ENCODE measurements at places on chromosomes 12 and 14.

DNA sequence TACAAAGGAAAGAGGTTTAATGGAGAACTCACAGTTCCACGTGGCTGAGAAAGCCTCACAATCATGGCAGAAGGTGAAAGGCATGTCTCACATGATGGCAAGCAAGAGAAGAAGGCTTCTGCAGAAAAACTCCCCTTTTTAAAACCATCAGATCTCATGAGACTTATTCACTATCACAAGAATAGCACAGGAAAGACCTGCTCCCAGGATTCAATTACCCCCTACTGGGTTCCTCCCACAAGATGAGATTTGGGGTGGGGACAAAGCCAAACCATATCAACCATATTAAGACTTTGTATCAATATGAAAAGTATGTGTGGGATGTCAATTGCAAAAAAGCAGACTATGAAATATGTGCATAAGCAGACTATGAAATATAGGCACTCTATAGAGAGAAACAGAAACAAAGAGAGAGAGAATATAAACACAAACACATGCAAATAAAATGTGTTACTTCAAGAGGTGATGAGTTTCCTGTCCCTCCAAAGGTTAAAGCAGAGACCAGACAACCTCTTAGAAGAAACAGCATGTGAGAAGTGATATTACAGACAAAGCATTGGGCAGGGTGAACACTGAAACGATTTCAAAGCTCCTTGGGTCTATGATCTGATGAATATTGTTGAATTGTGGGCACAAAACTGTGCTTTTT lies 151.2 kb upstream of the KRR1 start:
- DNase-seq = no peak

DNA sequence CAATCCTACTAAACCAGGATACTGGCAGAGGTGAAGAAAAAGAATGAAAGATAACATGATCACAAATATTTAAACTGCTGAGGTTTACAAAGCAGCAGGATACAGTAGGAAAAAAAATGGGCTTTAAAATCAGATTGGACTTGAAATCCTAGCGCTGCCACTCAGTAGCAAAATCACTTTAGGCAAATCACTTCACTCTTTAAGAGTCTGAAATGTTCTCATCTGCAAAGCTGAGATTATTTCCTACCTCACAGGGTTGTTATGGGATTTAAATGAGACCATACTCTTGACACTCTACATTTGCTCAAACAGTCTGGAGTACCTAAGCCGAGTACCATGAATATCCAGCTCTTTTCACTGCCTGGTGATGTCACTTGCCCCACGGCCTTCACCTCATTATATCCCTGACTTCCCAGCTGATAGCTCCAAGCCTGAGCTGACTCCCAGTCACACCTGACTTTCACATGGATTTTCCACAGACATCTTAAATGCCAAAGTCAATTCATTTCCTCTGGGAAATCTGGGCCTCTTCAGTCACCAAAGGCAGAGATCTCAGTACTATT lies 60.2 kb downstream of the UBR7 start:
- DNase-seq = no peak

GRCh38 chr14:101593411-101594238 lies 32.3 kb downstream of the DIO3 start:
- DNase-seq = no peak

DNA sequence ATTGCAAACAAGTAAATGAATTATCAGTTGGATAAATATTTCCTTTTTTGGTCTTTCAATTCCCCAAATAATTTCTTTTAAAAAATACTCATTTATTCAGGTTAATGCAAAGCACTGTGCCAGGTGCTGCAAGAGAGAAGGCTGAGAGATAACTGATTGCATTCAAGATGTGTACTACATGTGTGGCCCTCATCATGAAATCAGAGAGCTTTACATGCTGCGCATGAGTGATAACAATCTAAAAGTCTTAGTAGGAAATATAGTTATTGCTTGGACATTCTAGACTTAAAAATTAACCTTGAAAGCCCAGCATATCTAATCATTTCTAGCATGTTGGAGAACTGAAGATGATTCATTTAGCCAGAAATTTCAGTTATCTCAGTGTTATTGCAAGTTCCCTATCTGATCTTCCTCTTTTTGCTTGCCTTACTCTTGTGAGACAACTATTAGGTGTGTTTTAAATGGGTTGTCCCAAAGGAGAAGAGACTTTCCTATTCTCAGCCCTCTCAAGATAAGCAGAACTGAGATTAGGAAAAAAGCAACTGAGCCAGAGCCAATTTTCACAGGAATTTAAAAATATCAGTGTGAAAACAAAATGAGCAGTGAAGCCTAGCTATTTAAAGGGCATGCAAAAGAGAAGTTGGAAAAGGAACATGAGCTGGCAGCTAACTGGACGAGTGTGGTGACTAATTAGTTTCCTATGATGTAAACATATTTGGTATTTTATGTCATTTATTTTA lies 60.9 kb downstream of the PLEKHA5 start:
- no peak for DNase-seq

GRCh38 chr14:24670594-24670993 lies 36.6 kb upstream of the GZMB start:
- DNase-seq = no peak

GRCh38 chr14:20440465-20440864 lies 4.5 kb upstream of the KLHL33 start:
- DNase-seq = no peak

DNA sequence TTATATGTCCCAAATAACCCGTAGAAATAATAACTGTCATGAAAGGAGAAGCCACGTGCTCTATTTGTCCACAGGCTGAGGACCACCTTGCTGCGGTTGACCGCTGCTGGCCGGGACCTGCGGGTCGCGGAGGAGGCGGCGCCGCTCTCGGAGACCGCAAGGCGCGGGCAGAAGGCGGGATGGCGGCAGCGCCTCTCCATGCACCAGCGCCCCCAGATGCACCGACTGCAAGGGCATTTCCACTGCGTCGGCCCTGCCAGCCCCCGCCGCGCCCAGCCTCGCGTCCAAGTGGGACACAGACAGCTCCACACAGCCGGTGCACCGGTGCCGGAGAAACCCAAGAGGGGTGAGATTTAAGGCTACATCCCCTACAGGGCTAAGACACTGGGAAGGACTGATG lies 21.0 kb downstream of the RPGRIP1 start:
- no peak for DNase-seq

DNA sequence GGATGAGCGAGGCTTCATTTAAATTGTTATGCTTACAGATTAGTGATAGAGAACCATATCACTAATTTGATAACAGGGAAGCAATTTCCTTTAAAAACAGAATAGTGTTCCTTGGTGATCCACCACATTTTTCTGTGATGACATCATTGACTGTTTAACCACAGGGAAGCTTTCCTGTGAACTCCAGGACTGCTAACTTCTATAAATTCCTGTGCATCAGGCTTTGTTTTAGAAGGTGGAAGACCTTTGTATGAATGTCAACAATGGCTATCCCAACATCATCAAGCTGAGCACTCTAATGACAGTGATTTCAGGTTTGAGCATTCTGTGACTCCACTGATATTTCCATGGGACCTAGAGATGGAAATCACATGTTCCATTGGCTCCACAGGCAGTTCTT lies 177.1 kb downstream of the RMST start:
- no peak for DNase-seq

- no peak for DNase-seq
Observed at GRCh38 chr12:9651265-9651729, 18.2 kb upstream of the CLEC2D start.

- no peak for DNase-seq
Observed at GRCh38 chr12:72679147-72679757, 407.1 kb downstream of the TRHDE start.

Data from stimulated activated CD8-positive, alpha-beta memory T cell treated with anti-CD3 and anti-CD28 coated beads, Interleukin-12 subunit alpha, Interleukin-12 subunit beta, amount 100 ng/mL, for 1 hour (primary cell).